ENCODE measurements at places on chromosomes 7 and 10.

GRCh38 chr10:86972613-86973380, 4.5 kb downstream of the ADIRF start:
- DNase-seq = peak; percentile 1

DNA sequence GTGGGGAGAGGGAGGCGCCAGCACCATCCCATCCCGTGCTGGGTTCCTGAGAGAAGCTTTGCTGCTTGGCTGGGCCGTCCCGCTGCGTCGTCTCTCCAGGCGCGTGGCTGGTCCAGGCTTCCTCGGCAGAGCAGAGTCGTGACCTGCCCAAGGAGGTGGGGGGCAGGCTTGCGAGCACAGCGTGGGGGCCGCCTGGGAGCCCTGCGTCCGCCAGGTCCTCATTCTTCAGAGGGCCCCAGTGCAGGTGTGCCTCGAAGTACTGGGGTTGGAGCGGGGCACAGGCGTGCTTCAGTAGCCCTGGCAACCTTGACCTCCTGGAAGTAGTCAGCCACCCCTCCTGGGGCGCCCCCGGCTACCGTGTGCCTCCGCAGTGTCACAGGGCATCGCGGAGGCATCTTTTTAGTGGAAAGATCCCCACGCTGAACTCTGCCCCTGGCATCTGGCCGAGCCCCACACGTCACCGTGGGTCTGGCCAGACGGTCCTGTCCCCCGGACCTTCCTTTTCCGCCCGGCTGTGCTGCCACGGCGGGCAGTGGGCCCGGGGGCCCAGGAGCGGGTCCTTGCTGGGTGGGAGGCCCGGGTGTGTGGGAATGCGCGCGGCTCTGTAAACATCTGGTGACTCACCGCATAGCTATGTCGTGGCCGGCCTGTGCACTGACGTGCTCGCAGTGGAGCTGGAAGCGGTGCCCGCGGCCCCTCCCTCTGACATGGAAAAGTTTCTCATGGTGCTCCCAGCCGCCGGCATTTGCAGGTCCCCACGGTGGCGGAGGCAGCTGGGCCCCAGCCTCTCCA, 6.4 kb downstream of the MAFK start:
- no peak for DNase-seq

- no peak for DNase-seq
Observed at GRCh38 chr7:38280707-38281106, 7.3 kb upstream of the TARP start.

- no peak for DNase-seq
Observed at GRCh38 chr7:40439686-40440085, 304.9 kb downstream of the SUGCT start.

DNA sequence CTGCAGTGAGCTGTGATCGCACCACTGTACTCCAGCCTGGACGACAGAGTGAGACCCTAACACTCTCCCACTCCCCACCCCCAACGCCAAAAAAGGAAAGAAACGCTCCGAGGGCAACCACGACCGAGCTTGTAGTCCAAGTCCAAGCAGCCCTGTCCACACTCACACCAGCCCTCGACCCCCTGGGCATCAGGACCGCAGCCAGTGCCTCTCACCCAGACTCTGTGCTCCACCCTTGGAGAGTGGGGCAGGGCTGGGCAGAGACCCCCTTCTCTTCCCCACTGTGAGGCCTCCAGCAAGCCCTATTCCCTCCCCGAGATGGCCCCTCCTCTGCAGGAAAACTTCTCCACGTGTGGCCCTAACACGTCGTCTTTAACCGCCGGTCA, 82.6 kb downstream of the FOXL3 start:
- no peak for DNase-seq

GRCh38 chr10:96512524-96513304, 1.0 kb downstream of the TLL2 start:
- peak; percentile 51 for DNase-seq

DNA sequence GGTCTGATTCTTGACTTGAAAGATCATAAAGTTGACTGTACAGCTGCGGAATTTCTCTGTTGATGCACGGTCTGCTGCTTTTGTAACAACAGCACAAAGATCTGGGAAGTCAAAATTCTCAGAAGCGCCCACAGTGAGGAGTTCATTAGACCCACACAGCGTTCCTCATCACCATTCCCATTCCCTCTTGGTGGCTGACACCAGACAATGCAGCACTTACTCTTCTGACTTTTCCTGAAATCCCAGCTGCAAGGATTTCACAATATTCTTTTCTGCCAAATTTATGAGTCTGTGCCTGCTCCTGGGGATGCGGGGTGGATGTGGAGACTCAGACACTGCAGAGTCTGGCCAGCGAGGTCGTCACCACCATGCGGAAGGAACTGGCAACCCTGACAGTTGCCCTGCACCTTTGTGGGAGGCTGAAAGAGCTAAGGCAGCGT, 233.9 kb downstream of the FANK1 start:
- no peak for DNase-seq
